ENCODE measurements at places on chromosomes 4 and X.

- DNase-seq, result no peak
Observed at GRCh38 chrX:101483705-101484104, 1.6 kb upstream of the ARMCX4 start.

DNA sequence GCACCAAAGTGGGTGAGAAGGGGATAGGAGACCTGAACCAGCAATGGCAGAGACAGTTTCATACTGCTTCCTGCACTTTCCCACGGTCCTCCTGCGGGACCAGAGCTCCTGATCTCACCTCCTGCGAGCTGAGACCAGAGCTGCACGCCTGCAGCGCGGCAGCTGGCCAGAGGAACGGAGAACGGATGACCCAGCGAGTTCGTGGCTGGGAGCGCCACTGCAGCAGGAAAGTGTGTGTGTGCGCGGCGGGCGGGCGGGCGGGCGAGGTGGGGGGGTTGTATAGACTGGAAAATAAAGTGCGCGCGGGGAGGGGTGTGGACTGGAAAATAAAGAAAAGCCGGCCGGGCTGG lies 16.5 kb downstream of the MCF2 start:
- no peak for DNase-seq

GRCh38 chr4:143473334-143474126 lies 40.0 kb upstream of the SMARCA5 start:
- DNase-seq, result no peak

DNA sequence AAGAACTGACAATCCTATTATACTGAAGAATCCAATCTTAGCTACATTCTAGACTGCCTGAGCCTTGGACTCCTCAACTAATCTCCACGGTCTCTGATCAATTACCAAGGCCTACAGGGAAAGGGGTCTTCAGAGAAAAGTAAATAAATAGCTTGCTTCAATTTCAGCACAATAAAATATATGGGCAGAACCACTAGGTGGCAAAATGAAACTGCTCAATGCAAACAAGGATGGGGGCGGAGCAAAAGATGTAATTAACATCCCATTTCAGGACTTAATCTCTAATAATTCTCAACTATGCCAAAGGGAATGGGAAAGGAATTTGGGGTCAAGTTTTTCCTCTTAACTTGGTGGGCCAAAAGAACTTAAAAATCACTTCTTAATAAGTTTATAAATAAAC lies 78.4 kb upstream of the MAP3K15 start:
- no peak for DNase-seq

DNA sequence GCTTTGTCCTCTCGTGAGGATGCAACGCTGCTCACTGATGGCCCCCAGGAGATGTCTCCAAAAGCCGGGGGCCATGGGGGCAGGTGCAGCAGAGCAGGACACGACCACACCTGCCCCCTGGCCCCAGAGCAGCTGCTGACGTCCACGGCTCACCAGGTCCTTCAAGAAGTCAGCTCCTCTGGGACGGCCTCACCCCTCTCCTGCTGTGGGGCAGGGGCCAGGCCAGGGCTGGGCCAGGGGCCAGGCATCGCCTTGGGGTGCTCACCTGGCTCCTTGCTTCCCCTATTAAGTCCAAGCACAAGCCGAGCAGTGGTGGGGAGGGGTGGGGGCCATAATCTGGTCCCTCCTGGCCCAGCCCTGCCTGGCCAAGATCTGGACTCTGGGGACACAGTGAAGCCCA lies 28.6 kb upstream of the MXD4 start:
- no peak for DNase-seq

DNA sequence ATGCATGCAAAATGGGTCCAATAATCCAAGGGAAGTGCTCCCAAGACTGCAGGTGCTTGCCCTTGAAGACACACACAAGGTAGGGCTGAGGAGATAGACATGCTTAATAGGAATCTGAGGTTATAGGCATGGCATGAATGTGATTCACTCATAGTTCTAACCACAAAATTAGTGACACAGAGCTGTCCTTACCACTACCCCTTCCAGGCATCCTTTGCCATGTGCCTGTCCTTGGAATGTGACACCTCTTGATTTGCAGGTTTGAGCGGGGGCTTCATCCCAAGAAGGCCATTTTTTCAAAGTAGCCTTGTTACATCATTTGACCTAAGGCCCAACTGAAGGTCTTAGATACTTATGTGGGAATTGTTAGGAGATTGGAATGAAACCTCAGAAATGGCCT lies 112.5 kb downstream of the CCNG2 start:
- no peak for DNase-seq

DNA sequence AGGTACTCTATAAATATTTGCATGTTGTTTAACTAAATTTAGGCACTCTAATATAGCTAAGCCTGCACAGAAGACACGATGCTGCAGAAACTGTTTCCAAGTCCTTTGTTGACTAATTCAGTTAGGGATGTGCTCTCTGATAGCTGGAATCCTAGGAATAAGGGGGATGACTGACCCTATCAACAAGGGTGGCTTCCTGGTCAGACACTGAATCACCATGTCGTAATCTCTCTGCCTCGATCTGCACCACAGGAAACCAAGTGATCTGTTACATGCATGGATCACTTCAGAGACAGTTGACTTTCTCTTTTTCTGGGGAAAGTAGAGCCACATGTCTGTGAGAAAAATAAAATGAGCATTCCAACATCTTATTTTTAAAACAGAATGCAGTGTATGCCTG lies 169.1 kb downstream of the GUCY2F start:
- DNase-seq, result no peak

Measured in hippocampal formation (tissue), 2 donors.